ENCODE measurements at places on chromosomes 5 and 9.

- DNase-seq: no peak
These were observed 312.0 kb upstream of the EDIL3 start for GRCh38 chr5:84696651-84697050.

- DNase-seq: no peak
These were observed 127.8 kb upstream of the CCDC180 start for GRCh38 chr9:97179616-97180015.

DNA sequence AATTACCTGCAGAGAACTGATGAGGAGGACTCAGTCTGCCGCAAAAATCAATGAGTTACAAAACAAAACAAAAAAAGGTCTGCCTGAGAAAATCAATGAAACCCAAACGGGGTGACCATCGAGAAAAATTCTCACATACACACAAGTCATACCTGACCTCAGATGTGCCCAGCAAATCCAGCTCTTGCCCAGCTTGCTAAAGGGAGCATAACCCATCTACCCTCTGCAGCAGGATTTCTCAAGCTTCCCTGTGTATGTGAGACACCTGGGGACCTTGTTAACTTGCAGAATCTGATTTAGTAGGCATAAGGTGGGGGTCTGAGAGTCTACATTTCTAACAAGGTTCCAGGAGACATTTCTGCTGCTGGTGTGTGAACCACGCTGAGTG is 126.3 kb downstream of the TLE1 start:
- no peak for DNase-seq

GRCh38 chr9:14089051-14089803 is 224.7 kb downstream of the NFIB start:
- no peak for DNase-seq

DNA sequence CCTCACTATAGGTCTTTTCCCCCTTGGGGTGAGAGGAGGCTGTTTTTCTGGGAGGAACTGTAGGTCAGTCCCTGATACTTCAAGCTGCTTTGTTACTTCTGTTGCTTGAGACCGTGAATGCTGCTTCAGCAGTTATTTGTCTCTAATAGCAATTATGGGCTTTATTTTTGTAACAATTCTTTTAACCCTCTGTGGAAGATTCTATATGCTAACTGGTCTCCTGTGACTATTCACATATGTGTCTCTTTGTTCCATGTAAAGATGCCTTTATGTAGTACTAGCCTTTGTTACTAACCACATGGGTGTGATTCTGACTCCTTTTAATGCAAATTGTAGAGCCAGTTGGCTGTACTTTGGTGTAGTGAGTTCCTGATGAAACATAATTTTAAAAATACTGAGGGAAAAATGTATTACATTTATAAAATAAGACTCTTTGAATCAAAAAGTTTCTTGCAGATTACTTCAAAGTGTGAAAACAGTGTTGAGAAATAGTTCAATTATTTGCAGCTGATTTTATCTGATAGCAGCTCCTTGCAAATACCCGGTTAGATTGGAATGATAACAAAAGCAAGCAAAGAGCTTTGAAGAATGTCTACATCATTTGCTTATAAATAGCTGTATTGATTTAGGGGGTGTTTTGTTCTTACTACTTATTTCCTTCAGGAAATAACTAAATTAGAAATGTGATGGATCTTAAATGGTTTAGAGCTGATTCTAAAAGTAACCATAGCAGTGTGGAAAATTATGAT is 46.6 kb downstream of the ANGPTL2 start:
- no peak for DNase-seq

- no peak for DNase-seq
These were observed 5.2 kb downstream of the SURF4 start for GRCh38 chr9:133370685-133371084.

Data from epithelial cell of proximal tubule (primary cell).